Cortex of kidney (tissue), 1 donor: ENCODE measurements at places on chromosomes 3 and 15.

DNA sequence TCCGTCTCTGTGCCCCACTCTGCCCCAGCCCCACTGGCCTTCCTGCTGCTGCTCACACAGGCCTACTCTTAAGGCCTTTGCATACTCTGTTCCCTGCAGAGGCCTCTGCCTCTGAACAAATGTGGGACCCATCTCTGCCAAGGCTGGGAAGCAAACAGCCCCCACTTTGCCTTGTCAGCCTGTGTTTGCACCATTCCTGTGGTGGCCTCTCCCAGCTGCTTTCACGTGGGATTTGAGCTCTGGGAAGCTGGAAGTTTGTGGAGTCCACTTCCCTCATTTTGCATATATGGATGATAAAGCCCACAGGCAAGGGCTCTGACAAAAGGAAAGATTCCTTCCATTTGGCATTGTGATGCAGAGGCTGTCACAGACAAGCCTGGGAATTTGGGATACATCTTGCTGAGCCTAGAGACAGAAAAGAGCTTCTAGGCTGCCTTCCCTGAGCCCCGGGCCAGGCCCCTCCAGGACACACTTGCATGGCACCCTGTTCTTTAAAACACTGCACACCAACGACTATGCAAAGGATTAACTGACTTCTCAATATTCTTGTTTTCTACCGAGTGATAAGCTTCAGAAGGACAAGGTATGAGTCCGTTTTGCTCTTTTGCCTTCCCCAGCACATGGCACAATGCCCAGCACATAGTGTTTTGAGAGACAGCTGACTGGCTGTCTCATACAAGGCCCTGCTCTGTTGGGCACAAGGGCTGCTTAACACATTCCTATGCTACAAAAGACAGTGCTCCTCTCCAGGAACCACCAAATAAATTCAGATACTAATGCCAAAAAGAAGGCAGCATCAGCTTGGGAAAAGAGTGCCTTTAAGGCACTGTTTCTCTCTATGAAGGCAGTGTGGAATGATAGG lies 120.7 kb upstream of the TOPAZ1 start:
- DNase-seq: no peak

DNA sequence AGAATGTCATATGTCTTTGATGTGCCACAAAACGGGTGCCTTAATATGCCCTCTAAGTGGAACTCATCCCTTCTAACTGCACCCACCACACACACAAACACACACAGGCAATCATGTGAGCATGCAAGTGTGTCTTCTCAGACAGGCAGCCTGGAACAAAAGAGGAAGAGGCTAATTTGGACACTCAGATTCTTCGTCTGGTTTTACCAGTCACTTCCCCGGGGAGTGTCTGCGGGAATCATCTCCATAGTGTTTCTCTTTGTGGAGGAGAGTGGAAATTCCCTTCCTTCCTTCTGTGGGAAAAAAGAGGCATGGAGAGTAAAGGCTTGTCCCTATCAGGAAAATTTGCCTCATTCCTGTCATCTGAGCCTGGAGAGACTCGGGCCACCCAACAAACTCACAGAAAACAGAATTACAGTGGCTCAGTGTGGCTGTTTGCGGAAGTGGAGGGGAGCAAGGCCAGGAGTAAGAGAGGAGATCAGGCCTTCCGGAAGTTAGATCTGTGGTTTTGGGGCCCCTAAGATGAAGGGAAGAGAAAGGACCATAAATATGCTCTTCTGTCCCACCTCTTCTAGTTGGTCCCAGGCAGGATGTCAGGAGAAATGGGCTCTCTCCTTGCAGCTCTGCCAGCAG lies 212.6 kb upstream of the SEMA6D start:
- DNase-seq: no peak

- no peak for DNase-seq
Measured at GRCh38 chr3:172939651-172940293, 189.2 kb downstream of the ECT2 start.

DNA sequence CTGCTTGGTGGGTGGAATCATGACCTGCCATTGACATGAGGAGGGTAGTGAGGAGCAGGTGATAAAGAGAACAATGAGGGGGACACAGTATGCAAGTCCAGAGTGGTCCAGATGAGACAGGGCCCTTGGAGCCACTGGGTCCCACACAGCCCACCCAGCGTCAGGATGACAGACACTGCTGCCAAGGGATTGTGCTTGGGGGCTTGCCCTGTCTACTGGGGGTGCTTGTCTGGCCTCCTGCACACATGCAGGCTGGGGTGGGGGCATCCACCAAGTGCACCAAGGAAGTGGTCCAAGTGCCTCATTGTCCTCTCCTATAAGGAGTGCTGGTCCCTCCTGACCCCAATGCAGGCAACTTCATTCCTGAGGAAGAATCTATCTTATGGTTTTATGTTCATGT lies 39.2 kb upstream of the CTSH start:
- DNase-seq: no peak

DNA sequence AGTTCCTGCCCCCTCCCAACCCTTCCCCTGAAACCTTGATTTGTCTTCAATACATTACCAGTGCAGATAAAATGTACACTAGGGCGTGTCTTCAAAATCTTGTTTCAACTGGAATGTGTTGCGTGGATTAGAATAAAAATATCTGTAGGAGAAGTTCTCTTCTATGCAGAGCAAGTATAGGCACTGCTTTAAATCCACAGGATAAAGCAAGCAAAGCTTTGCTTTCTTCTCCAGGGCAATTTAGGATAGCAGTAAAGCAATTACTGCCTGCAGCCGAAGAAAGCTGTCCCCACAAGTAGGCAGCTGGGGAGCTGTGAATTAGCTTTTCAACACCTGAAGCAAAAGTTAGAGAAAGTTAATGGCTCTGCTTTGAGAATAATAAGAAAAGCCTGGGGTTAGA lies 329.7 kb upstream of the KCNMB2 start:
- no peak for DNase-seq

- no peak for DNase-seq
Measured at GRCh38 chr3:46970391-46971091, 6.0 kb downstream of the CCDC12 start.
